ENCODE measurements at places on chromosomes 5 and 9.

GRCh38 chr5:176890455-176891330 lies 8.5 kb downstream of the HK3 start:
- DNase-seq: no peak

GRCh38 chr9:119221276-119221675 lies 148.0 kb downstream of the BRINP1 start:
- DNase-seq: no peak

GRCh38 chr5:10668697-10669096 lies 92.3 kb downstream of the DAP start:
- no peak for DNase-seq

DNA sequence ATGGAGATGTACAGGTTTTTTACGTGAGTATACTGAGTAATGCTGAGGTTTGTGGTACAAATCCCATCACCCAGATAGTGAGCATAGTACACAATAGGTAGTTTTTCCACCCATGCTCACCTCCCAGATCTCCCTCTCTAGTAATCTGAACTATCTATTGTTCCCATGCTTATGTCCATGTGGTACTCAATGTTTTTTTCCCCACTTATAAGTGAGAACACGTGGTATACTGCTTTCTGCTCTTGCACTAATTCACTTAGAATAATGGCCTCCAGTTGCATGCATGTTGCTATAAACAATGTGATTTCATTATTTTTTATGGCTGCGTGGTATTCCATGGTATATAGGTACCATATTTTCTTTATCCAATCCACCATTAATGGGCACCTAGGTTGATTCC lies 593.9 kb downstream of the ANXA1 start:
- DNase-seq: no peak

- DNase-seq: peak; percentile 82
These were observed 23.5 kb downstream of the GRAMD2B start for GRCh38 chr5:126446498-126447224.

DNA sequence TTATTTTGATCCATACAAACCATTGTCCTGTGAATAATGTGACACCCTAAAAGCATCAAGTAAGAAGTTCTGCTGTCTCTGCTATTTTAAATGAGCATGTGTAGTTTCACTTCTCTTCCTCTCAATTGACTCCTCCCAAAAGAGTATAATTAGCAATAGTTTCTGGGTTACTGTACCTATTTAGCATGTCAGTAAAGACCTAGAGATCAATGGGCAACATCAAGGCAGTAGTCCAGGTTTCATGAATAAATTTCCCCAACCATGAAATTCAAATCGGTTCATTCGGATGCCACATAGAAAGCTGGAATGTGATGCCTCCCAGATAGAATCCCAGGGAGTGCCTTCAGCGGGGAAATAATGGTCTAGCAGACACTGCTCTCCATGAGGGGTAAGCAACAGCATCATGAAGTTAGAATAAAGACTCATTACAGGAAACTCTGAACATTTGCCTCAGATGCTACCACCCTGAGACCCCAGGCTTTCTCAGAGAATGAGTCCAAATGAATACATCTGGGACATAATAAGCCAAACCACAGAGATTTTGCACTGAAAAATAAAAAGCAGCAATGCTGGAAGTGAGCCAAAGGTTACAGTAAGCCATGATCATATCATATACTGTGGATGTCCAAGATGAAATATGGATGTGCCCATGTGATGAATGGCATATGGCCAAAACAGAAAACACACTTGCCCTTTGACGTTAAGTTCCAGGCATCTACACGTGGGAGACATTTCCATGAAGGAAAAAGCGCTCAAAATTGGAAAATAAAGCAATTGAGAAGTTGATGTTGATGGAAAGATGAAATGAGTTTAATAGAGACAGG lies 1107.0 kb upstream of the SEMA6A start:
- no peak for DNase-seq

All from activated CD4-positive, alpha-beta T cell treated with anti-CD3 and anti-CD28 coated beads, Interleukin-2, Interleukin-6, amounts not matched to agents 100 ng/mL and 50 ng/mL, durations not matched to agents 16 hours and 8 hours (primary cell).